ENCODE measurements at places on chromosomes 4 and X.

DNA sequence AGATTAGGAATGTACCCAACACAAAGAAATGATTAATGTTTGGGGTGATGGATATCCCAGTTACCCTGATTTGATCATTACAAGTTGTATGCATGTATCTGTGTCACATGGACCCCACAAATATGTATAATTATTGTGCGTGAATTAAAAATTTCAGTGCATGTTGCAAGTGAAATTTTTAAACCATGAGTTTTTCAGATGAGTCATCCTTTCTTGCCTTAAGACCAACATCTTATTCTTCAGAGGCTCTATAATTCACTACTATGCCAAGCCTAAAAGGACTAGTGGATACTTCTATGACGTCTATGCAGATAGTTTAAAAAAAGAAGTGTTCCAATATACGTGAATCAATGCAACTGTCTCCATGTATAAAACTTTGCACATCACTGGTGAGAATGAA lies 113.0 kb upstream of the SH3RF1 start:
- DNase-seq = no peak

GRCh38 chr4:82268050-82268825 lies 105.6 kb downstream of the HNRNPD start:
- DNase-seq = peak; percentile 51

DNA sequence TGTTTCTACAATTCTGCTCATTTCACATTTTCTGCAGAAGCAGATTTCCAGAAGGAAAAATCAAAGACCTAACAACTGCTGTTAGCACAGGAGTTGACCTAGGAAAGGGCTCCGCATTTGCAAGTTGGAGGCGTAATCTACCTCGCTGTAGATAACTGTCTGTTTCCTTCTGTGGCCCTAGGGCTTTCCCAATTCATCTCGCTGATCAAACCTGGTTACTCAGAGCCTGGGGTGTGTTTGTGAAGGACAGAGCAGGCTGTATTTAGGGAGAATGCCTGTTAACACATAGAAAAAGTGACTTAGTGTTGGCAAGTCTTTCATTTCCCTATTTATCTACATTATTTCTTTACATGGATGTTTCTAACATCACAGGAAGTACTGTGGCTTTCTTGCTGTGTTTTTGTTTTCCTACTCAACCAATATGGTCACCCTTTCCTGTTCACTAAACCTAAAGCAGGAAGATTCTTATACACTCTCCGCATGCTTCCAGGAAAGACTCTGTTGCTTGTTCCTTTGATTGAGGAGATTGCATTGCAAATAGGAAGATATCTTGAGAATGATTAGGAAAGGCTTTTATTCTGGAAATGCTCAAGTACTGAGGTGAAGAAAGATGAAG lies 40.5 kb downstream of the AGA start:
- no peak for DNase-seq

DNA sequence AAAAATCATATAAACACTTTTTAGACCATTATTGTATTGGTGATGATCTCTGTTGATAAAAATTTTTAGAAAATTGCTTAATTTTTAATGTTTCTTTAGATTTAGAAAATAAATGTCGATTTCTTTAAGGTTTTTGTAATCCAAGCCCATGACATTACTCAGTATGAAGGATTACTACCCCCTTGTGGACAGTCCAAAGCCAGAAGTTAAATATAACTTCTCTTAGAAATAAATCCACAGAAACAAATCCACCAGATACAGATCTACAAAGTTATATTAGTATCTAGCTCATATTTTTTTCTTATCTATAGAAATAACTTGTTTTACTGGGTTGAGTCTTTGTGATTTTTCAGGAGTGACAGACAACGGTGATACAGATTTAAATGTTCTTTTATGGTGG lies 18.9 kb downstream of the TIFA start:
- no peak for DNase-seq

GRCh38 chrX:68870357-68870756 lies 41.5 kb downstream of the EFNB1 start:
- no peak for DNase-seq

DNA sequence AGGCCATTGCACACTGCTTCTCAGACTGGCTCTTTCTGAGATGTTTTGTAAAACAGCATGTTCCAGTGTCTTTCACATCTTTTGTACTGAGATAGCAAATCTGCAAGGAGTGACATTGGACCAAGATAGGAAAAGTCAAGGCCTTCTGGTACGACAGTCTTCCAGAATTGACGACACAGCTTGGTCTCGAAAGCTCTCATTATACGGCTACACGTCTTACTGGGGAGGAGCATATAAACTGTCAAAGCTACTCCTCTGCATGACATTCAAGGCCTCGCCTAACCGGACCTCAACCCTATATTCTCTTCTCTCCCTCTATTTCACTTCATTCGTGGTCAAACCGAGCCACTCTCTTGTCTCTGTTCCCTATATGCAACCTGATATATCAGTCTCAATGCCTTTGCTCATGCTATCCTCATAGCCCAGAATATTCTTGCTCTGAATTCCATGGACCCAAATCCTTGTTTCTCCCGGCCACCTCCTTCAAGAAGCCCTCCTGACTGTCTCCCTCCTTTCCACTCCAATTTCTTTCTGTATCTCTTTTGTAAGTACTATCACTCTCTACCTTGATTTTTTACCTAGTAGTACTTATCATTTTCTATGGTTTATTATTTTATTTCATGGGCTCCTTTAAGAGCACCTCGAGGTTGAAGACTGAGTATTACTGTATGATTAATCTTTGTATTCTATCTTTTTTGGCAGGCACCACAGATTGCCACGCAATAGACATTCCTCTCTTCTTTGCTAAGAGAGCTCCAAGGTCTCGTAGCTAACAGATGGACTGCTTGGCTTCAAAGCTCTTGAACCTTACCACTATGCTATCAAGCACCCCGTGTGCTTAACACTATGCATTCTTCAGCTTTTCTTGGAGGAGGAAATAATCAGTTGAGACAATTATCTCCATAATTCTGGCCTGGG lies 35.1 kb downstream of the RBM47 start:
- DNase-seq = no peak

All from activated CD4-positive, alpha-beta T cell treated with anti-CD3 and anti-CD28 coated beads for 48 hours (primary cell).